Stimulated activated CD8-positive, alpha-beta memory T cell treated with anti-CD3 and anti-CD28 coated beads, Interleukin-4, amount 100 ng/mL, for 1 hour (primary cell): ENCODE measurements at places on chromosomes 13 and 19.

DNA sequence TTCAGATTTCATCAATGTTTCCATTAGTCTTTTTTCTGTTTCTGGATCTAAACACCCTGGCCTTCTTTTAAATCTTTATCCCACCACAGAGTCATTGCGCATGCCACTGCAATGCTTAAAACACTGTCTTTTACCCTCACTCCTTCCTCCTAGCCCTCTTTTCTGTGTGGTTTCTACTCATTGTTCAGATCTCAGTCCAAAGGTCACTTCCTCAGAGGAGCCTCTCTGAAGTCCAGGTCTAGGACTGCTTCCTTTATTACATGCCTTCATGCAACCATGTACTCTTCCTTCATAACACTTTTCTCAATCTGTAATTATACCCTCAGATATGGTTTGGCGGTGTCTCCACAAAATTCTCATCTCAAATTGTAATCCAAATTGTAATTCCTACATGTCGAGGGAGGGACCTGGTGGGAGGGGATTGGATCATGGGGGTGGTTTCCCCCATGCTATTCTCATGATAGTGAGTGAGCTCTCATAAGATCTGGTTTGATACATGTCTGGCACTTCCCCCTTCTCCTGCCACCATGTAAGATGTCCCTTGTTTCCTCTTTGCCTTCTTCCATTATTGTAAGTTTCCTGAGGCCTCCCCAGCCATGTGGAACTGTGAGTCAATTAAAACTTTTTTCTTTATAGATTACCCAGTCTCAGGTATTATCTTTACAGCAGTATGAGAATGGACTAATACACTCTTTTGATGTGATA lies 808.9 kb downstream of the DIAPH3 start:
- DNase-seq: no peak

DNA sequence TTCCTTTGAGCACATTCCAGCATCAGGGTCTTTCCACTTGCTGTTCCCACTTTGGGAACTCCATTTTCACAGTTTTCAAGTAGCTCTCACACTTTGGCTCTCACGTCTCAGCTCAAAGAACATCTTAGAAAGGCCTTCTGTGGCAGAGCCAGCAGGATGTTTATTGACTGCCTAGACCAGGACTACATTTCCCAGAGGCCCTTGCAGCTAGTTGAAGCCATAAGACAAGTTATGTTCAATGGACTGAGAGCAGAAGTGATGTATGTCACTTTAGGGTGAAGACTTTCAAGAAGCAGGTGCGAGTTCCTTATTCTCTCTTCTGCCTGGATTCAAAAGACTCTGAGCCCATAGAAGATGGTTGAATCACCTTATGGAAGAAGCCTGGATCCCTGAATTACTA lies 4.3 kb upstream of the HAUS5 start:
- DNase-seq: no peak

GRCh38 chr13:78045916-78046315 lies 127.3 kb upstream of the EDNRB start:
- no peak for DNase-seq

DNA sequence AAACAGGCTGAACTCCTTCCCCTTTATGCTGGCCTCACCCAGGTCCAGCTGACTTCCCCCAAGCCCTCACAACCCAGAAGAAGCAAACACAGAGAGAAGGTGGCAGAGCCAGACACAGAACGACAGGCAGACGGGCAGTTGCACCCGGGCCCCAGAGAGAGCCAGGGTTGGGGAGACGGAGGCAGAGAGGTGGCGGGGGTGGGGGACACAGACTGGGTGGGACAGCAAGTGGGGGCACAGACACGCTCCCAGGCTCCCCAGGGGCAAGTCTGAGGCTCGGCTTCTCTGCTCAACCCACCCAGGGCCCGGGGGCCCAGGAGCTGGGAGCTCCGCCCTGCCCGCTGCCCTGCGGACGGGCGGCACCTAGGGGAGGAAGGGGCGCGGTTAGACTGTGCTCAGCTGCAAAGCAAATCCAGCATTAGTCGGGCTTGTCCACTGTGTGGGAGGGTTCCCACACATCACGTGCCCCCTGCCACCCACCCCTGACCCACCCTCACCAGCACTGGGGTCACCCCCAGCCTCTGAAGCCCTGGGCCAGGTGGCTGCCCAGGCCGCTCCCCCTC lies 31.3 kb upstream of the ASF1B start:
- DNase-seq: no peak

DNA sequence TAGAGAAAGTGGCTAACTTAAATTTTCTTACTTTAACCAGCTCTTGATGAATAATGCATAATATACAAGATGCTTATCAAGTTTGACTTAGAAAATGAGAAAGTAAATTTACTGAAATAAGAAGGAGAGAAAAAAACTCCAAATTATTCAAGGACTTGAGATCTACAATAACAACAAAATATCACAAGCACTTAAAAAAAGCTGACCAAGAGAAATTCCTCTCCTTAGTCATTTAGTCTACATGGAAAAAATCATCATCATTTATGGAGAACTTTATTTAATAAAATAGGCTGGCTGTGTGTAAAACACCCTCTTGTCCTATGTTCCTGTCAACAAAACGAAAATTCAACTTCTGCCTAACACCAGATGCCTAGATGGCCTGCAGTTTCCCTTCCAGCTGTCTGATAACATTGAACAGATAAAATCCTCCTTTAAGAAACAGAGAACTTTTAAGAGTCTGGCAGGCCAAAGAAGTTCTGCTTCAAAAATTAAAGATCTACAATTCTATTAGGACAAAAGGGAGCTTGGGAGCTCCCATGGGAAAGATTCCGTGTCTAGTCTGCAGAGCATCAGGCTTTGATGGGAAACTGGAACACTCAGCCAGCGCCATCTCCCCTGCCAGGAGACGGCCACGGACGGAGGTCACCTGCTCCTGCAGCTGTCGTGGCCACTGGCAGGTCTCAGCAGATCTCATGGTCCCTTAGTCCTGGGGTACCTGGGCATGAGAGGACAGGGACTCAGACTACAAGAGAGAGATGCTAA lies 37.9 kb upstream of the ATP11A start:
- no peak for DNase-seq

DNA sequence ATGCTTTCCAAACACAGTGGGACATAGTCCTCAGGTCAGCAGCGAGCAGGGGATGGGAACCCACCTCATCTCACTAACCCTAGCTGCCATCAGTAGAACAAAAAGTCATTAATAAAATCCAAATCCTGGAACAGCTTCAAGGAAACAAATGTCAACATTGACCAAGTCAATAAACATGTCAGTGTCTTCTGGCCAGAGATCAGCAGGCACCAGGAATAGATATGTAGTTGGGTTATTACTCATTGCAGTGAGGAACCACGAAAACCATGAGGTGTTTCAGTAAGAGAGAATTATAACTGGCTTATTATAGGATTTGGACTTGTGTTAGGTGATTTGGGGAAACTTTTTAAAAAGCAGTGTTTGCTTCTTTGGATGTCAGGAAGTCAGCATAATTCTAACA lies 17.1 kb upstream of the CD33 start:
- no peak for DNase-seq

GRCh38 chr19:35629332-35629633 lies 447 bp downstream of the RBM42 start:
- DNase-seq: no peak
